NCI-H2081 (cell line): ENCODE measurements at places on chromosomes 1 and 21.
A peak's percentile ranks its signal among the peaks of the same experiment; 100 is the strongest.

- DNase-seq: no peak
These were observed 8.1 kb upstream of the STMN1 start for GRCh38 chr1:25914074-25914995.

DNA sequence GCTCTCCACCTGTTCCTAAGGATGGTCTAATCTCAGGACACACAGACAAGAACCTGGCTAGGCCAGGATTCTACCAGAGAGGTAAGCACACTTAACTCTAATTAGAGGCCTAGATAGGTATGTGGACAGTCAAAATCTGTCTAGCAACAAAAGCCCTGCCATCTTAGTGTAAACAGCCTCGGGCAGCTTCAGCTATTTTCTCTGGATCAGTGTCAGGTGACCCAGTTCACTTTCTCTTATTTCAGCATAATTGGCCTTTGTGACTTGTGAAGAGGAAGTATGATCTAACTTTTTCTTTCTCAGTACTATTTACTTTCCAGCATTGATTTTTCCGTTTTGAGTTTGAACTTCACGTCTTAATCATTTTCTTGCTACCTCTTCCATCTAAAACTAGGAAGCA lies 217.7 kb downstream of the CRB1 start:
- DNase-seq: peak; percentile 40

GRCh38 chr1:229284887-229285286 lies 14.0 kb downstream of the RAB4A start:
- no peak for DNase-seq

DNA sequence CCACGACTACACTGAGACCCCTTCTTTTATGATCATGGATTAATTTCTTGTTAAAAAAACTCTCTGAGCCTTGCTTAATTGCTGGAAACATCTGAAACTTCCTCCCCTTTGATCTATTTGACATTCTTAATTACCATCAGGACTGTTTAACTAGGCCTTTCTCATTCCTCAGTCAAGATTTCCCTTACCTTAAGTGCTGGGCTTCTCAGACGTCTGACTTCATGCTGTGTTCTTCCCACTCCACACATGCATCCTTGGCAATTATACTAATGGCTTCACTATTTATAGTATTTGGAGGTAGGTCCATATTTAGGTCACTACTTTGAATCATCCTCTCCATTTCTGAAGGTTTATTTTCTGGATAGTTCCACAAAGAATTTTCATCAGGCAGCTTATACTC lies 341.3 kb upstream of the TMPRSS15 start:
- no peak for DNase-seq
